ENCODE measurements at places on chromosomes 11 and 22.

DNA sequence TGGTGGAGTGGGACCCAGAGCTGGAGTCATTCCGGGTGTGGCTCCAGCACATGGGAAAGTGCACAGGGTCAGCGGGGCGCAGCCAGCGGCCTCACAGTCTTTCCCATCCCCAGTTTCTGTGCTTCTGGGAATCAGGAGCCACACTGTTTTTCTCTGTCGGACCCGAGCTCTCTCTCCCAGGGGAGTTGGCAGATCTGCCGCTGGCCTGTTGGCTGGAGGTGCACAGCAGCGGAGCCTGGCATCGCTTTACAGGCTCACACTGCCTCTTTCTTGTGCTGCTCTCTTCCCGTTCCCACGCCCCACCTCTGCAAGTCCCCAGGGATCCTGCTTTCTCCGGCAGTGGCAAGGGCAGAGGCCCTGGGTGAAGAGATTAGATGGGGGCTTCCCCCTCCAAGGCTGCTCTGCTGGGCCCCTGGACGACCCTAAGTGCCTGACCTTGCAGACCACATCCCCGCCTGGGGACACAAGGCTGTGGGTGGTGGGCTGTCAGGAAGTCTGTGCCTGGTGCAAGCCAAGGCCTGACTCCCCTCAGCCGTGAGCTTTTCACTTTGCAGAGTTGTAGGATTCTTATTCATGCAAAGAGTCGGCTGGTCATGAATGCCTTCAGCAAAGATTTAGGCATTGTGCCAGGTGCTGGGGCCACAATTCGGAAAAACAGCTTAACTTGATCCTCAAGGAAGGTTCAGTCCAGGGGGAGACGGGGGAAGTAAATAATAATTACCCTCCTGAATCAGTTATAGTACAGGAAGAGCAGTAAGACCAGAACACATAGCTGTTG, 116.3 kb downstream of the TIMP3 start:
- DNase-seq, result no peak

GRCh38 chr11:1761857-1762536, 1.7 kb downstream of the CTSD start:
- DNase-seq, result no peak

GRCh38 chr22:46351767-46352166, 16.3 kb downstream of the TRMU start:
- no peak for DNase-seq

GRCh38 chr22:42881298-42881697, 24.2 kb upstream of the ARFGAP3 start:
- DNase-seq, result no peak

- DNase-seq, result peak; percentile 60
Observed at GRCh38 chr11:112163875-112164685, at the start of gene IL18. TSS of gene IL18 (minus strand) at chr11:112164094. CDS start at chr11:112155053, 9,041 bp downstream.

DNA sequence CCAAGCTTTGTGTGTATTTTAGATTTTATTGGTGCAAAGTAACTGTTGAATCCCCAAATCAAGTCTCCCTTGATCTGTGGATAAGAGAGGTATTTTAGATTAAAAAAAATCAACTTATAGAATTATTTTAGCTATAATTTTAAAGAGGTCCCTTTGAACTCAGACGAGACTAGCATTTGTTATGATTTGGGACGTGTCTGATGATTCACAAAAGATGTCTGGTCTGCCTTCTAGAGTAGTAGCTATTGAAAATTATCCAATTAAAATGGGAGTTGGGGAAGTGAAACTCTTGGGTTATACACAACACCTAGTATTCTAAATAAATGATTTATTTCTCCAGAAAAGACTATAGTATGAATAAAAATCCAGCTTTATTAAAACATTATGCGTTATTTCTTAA, 227.9 kb upstream of the GRIA4 start:
- peak; percentile 10 for DNase-seq

GRCh38 chr11:17275400-17276235, 921 bp upstream of the NUCB2 start:
- DNase-seq, result peak; percentile 74

GRCh38 chr11:35029979-35030682, 108.8 kb upstream of the CD44 start:
- DNase-seq, result peak; percentile 75

GRCh38 chr22:20018001-20018400, 1.4 kb upstream of the ARVCF start:
- DNase-seq, result no peak

GRCh38 chr11:60785806-60786361, 751 bp downstream of the MS4A10 start:
- DNase-seq, result no peak

GRCh38 chr22:50044485-50045118, 13.5 kb downstream of the TTLL8 start:
- peak; percentile 12 for DNase-seq

- DNase-seq, result peak; percentile 44
Observed at GRCh38 chr22:39518996-39519680, 1.2 kb upstream of the ATF4 start.

- DNase-seq, result no peak
Observed at GRCh38 chr11:1948389-1948788, 1.3 kb downstream of the MRPL23 start.

- no peak for DNase-seq
Observed at GRCh38 chr11:58787903-58788302, 56.2 kb upstream of the GLYAT start.

- no peak for DNase-seq
Observed at GRCh38 chr11:125063429-125064043, 431 bp downstream of the SLC37A2 start.

DNA sequence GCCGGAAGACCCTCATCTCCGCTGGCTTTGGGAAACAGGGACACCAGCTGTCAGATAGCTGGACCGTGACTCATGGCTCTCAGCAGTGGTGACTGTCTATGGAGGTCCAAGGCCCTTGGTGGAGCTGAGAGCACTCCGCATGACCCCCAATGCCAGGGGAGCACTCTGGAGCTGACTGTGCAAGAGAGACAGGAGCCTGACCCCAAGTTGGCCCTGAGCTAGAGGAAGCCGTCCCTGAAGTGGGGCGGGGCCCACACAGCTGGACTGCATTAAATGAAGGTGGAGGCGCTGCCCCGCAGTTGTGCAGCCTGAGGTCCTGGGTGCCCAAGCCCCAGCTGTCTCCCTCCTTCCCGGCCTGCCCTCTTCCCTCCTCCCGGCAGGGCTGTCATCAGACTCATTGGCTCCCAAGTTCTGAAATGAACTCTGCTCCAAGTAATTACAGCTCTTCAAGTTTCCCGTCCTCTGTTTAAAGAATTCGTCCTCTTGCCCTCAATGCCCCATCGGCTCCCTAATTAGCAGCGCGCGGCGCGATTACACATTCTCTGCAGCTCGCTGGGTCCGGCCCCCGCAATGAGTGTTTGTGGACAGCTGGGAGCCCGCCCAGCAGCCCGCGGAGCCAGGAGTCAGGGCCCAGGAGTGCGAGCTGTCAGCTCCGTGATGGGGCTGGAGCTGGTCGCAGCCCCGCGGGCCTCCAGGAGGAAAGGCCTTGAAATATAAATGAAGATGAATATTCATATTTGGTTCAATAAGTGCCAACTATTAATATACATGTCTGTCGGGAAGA, 93.2 kb upstream of the LMO1 start:
- no peak for DNase-seq
